ENCODE measurements at places on chromosomes 3 and 15. TPM values are rescaled to one million over a fixed set of nuclear protein-coding genes. Genes with fewer than 3 reads are reported as not detected.
A peak's percentile ranks its signal among the peaks of the same experiment; 100 is the strongest.

The CNTN6 gene
- total RNA-seq = not detected

The ADAMTS9 gene
- 80.3 TPM for total RNA-seq

The NEK4 gene
- 14.3 TPM for total RNA-seq

DNA sequence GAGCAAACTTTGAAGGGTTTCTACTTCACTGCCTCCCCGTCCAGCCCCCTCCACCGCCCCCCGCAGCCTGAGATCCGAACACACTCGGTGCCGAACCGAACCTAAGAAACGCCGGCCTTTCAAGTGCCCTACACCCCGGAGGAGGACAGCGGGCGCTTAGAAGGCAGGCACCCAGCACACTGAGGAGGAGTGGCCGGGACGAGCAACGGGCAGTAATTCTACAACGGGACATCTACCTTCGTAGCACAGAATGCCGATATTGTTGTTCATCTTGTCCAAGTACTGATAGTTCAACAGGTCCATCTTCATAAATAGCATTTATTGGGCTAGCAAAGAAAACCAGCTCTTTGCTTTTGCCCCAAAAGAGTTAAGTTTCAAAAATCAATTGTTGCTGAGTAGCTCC lies 513 bp downstream of the VGLL4 start:
- peak; percentile 56 for DNase-seq

DNA sequence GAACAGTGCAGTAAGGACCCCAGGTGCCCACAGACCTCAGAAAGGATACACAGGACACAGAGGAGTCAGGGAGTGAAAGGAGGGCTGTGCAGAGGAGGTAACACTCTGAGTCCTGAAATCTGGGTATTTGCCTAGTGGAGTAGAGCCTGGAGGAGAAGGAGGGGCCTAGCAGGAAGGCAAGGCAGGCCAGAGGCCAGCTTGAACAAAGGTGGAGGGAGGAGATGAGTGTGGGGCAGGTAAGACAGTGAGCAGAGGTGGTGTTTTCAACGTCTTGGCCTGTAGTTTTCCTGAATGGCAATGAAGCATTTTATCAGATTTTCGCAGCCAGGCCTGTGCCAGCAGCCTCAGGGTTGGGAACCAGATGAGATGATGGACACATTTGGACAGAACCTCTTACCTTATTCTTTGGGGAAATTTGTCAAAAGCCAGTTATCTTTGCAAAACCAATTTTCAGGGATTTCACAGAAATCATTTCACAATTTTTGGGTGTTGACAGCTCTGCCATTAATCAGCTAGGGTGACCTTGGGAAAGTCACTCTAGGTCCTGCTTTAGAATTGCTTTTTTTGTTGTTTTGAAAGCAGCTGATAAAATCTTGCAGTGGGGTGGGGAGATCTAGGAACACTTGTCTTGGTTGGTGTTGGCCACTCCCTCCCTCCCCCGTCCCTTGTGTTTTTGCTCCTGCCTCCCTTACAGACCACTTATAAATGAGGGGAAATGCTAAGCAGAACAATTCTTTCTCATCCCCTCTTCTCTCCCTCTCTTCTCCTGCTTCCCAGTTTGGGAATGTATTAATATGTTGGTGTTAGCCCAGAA lies 38.4 kb downstream of the SPSB4 start:
- no peak for DNase-seq

DNA sequence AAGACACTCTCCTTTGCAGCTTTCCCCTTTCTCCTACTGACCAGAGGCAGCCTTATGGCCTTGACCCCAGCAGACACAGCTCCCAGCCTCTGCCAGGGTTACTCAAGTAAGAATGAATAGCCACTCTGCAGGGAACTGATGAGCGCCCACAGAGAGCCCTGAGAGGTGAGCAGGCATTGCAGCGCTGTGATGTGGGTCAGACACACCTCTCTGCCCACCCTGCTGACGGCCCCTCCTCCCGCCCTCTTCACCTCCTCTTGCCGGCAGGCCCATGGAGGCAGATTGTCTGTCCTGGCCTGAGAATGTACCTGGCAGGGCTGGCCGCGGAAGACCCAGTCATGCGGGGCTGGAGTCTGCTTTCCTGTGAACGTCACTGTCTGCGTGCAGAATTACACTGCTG lies 512.6 kb upstream of the PPP2R3A start:
- no peak for DNase-seq

DNA sequence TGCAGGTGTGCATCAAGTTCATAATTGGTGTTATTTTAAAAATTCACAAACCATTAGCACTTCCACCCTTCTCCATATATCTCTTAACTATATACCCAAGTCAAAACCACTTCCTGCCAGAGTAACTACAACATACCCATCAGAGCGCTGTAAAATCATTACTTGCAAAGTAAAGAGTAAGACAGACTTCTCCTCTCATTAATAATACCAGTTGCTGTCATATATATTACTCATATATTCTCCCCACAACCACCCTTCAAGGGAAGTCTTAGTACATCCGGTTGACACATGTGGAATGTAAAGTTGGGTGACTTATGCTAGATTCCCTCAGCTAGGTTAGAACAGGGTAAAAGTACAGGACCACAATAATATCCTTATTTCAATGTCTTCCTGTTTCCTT lies 5.6 kb downstream of the TERC start:
- peak; percentile 65 for DNase-seq

DNA sequence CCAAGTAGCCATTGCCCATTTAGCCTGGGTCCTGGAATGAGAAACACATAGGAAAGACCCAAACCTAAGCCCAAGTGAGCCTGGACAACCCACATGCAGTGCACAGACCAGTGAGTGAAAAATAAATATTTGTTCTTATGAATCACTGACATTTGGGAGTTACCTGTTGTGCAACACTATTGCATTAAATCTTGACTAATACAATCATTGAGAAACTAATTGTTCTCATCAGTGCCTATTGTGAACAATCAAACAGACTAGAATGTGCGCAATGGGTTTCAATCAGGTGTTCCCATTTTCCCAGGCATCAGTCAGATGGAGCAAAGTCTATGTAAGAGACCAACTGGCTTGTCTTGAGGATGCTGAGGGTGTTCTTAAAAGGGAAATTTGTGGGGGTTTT lies 54.7 kb upstream of the CNOT10 start:
- no peak for DNase-seq

DNA sequence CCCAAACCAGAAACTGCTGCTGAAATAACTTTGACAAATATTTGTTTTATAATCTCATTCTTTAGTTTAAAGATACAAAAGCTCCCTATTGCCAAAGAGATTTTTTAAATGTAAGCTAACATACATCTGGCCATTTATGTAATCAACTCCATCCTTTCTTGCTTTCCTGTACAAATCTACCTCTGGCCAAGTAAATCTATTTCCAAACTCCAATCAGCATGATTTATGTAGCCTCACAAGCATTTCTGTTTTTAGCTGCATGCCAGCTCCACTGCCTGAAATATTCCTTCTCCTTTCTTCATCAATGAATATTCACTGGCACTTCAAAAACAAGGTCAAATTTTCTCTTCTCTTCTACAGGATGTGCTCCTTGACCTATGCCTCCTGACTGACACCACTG lies 80.0 kb downstream of the SHOX2 start:
- DNase-seq = no peak

Measured in dermis blood vessel endothelial cell (primary cell).